ENCODE measurements at places on chromosomes 12 and 14.

DNA sequence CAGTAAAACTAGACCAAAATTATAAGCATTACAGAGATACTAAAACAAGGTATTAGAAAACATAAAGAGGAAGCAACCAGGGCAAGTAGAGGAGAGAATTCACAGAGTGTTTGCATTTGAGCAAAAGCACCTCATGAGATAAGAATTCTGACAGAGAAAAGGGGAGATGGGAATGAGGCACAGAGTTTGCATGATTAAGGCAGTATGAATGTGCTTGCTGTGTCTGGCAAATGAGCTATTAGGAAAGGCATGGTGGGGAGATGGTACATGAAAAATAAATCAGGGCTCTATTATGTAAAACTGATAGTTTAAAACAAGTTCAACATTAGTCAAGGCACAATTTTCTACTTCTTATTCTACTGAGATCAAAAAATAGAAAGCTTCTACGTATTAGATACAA lies 23.1 kb downstream of the GARIN6 start:
- no peak for DNase-seq

DNA sequence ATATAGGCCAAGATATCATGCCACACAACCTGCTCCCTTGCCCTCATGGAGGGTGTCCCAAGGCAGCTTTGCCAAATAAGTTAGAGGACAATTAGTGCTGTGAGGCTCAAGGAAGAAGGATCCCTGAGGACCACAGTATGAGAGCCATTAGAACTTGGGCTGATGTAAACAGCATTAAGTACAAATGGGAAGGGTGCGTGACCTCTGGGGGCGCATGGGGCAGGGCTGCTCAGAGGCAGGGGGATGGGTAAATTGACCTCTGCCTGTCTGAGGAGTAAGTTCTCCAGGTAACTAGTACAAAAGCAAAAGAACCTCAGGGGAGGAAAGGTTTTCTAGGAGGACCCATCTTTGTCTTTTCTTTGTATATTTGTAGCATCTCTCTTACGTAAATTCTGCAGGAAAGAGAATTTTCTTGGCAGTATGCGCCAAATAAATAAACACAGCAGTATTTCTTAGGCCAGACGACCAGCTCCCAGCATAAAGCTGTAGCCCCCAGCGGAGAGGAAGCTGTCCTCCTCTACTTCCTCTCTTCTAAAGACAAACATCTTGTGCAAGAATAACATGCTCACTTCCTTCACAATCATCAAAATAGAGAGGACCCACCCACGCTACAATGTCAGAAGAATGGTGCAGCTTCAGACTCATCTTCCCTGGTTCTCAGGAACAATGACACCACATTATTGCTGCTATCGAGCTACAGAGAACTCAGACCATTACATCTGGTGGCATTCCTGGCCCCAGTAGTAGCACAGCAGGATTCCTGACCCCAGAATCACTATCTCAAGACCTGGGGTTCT lies 16.4 kb upstream of the VWF start:
- DNase-seq, result peak; percentile 61

- DNase-seq, result no peak
Measured at GRCh38 chr14:90976101-90976500, 84.3 kb downstream of the RPS6KA5 start.

DNA sequence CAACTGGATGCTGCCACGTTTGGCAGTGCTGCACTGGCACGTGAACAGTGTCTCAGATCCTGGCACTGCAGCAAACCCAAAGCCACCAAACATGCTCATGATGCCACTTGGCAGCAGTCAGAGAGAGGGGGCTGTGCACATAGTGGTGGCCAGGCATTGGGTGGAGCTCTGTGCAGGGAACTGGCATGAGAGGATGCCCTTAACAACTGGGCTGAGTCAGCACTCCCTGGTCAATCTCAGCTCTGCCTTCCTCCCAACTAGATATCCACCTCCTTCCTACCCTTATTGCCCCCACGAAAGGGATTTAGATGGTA lies 37.0 kb downstream of the ZFHX2 start:
- peak; percentile 72 for DNase-seq

- DNase-seq, result no peak
Measured at GRCh38 chr14:65312859-65313258, 99.7 kb upstream of the FUT8 start.

GRCh38 chr14:96512602-96513397 lies 10.6 kb downstream of the PAPOLA start:
- DNase-seq, result no peak

Measured in putamen (tissue), 1 donor.